ENCODE measurements at places on chromosomes 1 and 21.

DNA sequence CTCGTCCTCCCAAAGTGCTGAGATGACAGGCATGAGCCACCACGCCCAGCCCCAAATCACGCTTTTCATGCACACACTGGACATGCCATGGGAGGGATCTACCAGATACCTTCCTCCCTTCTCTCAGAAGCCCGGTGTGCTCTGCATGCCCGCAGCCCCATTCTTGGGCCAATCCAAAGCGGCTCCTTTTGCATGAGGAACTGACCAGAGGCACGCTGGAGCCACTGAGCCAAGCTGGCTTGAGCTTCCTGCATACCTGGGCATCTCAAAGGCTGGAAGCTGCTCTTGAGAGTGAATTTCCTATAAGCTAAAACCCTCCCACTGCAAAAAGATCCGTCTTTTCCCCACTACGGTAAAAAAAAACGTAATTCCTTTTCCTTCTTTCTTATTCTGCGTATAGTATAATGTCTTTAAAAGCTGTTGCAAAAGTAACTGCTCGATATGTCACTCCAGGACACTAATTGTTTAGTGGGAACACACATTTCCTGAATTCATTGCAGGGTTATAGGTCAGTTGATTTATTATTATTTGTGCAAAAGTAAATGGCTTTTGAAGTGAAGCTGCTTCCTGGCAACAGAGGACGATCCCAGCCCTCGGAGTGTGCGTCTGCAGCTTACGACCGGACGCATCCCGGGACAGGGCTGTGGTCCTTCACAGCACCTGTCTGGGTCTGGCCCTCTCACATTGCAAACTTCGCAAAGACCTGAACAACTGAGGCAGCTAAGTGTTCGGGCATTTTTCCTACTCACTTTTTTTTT is 61.8 kb upstream of the ETS2 start:
- DNase-seq, result no peak

GRCh38 chr1:67170751-67171573 is 4.7 kb downstream of the IL23R start:
- DNase-seq, result peak; percentile 17

GRCh38 chr1:60342569-60342968 is 269.0 kb upstream of the C1orf87 start:
- DNase-seq, result no peak

DNA sequence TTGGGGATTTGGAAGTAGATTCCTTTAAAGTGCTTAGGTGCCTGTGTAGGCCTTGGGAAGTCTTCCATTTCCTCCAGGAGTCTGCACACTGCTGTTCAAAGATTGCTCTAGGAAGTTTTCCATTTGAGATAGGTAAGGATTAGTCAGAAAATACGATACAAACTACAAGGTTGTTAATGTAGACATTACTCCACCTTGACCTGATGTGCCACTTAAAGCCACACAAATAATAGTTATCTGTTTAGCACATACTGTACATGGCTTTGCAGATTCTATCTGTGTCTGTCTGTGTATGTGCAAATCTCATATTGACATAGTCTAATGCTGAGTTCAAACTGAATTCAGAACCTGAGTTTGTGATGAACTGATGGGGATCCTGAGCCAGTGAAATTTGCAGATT is 118.4 kb downstream of the RHOU start:
- DNase-seq, result no peak

- no peak for DNase-seq
Observed at GRCh38 chr1:63678200-63678599, 85.0 kb downstream of the PGM1 start.

DNA sequence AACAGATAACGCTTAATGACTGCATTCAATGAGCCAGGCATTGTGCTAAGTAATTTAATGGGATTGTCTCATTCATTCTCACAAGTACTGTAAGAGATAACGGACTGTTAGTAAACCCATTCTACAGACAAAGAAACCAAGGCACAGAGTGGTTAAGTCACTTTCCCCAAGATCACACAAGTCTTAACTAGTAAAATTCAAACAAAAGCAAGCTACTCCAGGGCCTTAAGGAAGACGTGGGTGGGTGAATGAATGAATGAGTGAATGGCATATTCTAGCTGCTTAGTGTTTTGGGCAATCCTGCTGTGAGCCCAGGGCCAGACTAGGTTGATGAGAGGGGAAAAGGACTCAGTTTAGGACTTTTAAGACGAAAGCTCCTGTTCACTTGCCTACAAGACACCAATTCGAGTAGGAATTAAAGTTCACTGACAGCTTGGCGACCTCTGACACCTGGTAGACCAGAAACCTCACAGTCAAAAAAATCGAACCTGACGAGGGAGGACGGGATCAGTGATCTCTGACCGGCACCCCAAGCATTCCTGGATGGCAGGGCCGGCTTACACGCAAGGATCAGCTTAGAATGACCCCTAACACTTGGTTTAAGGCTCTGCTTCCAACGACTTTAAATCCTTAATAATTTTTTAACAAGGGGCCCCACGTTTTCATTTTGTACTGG is 557 bp downstream of the EMC1 start:
- no peak for DNase-seq

DNA sequence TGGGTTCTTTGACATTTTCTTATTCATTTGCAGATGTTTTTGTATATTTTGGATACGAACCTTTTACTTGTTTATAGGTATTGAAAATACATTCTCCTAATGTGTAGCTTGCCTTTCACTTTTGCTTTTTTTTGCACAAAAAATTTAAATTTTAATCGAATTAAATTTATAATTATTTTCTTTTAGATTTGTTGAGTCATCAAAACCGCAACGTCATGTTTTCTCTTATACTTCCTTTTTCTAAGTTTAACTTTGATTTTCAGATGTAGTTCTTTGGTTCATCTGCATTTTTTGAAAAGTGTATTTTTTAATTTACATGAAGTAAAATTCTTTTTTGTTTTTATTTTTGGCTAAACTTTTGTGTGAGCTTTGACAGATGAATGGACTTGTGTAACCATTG is 243.7 kb upstream of the DPYD start:
- DNase-seq, result no peak

GRCh38 chr1:185564816-185565215 is 169.4 kb upstream of the HMCN1 start:
- no peak for DNase-seq

- DNase-seq, result peak; percentile 13
Observed at GRCh38 chr1:226110249-226111097, 48.0 kb downstream of the H3-3A start.

- DNase-seq, result no peak
Observed at GRCh38 chr1:16254263-16254928, 17.4 kb upstream of the CPLANE2 start.

DNA sequence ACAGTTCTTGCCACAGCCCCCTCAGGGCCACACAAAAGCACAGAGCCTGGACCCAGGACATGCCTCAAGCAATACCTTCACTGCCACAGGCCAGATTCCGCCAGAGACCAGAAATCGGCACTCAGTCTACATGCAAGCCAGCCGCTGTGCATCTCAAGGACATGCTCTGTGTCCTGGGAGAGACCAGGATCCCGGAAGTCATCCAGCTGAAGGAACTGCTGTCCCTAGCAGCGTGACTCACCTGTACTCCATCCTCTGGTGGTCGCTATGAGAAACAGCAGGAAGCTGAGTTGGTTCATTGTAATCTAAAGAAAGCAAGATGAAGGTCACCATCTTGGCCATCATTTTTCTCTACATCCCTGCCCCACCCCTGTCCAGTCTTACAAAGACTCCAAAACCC is 401 bp downstream of the ITLN1 start:
- DNase-seq, result no peak

DNA sequence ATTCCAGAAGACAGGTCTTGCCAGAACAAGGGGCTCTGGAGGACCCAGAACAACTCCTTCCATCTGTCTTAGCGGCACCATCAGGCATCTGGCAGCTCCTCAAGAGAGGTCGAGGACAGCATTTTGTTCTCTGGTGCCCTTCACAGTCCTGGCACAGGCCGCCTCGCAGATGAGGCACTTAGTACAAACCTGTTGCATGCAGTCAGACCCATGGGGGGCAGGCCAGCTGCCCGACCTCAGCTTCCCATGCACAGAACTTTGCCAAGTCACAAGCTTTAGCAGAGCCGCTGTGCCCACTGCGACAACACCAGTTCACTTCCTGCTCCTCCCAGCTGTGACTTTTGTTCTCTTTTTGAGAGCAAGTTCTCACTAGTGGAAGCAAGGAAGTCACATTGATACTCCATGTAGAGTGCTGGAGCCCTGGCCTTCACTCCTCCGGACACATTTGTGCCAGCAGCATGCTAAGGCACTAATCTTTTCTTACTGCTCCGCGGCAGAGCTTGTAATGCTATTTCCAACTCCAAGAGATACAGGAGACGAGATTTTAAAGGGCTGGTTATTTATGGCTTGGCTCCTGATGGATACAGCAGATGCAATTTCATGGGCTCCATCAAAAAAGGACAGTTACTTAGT is 44.6 kb downstream of the HMGB4 start:
- DNase-seq, result no peak

- no peak for DNase-seq
Observed at GRCh38 chr1:158105352-158106095, 75.2 kb upstream of the CD1D start.

DNA sequence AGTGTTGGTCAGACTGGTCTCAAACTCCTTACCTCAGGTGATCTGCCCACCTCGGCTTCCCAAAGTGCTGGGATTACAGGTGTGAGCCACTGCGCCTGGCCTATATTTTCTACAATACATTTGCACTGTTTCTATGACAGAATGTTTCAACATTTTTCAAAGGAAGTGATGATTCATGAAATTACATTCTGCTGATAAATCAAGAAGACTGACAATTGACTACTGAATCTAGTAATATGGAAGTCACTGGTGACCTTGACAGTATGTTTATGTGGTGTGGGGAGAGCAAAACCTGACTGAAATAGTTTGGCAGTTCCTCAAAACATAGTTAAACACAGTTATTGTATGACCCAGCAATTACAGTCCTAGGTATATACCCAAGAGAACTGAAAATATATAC is 18.1 kb downstream of the LRIF1 start:
- DNase-seq, result no peak

DNA sequence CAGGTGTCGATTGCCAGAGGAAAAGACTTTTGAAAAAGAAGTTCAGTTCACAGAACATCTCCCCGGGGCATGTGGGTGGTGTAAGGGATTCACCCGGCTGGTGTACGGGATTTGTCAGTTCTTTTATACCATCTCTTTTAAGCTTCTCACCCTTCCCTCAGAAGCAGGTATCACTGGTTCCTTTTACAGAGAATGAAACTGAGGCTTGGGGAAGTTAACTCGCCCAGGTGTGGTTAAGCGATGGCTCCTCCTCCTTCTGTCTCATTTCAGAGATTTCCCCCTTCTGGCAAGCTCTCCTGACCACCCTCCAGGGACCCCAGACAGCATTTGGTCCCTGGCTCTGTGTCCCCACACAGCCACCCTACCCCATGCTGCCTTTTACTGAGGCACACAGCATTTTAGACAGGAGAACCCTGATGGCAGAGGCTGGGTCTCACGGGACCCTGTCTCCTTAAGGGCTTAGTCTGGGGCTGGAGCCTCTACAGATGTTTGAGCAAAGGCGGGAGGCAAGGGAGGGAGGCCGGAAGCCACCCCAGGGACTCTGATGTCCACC is 2.8 kb upstream of the ECE1 start:
- peak; percentile 47 for DNase-seq

- no peak for DNase-seq
Observed at GRCh38 chr1:202871367-202871766, 17.6 kb downstream of the RABIF start.

DNA sequence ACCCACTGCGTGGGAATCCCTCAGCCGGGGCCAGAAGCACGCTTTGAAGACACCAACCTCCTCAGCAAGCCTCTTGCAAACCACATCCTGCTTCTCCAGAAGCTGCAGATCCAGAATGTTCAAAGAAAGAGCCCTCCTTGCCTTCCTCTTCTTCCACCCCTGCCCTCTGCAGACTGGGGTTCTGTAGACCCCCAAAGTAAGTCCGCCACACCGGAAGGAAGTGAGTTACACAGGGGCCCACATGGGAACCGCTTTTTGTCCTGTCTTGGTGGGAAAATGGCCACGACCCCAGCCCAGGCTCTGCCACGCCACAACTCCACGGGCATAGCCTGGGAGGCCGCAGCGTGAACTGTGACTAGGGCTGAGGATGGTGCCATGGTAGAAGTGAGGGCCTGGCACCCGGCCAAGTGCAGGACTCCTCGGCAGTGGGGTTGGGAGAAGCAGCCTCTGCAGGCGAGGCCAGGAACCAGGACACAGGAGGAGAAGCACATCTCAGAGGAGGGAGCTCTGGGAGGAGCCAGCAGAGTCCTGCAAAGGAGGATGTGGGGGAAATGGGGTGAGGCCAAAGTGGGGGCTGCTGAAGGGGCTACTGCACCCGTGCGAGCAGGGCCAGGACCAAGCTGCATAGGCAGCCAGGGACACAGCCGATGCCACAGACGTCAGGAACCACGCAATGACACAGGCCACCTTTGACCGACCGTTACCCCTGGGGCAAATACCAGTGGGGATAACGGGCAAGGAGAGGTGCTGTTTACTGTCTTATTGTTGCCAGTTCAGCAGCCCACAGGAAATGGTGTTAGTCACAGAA is 30.9 kb downstream of the PDE9A start:
- no peak for DNase-seq

- no peak for DNase-seq
Observed at GRCh38 chr21:41197582-41197981, 29.6 kb downstream of the BACE2 start.

DNA sequence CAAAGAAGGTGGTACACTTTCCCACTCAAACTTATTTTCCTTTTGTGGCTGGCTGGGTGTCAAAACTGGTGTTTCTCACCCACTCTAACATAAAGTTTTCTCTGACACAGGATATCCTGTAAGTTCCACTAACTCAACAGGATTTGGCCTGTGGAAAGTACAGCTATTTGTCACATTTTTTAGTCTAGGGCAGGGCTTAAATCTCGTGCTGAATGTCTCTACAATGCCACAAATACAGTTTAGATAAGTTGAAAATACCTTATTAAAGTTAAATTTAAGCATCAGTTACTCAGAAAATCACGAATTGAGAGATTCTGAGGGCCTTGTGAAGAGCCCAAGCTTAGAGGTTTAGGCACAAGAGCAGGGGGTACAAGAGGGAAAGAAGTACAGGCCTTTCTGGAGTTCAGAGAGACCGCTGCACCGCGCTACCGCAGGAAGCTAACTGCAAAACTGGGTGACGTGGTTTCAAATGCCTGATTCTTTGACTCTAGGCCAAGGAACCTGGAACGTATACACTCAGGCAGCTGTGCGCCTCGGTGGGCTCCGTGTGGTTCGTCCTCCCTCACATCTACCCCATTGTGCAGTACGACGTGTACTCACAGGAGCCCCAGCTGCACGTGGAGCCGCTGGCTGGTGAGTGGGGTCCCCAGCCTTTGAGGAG is 23.4 kb upstream of the PWP2 start:
- DNase-seq, result peak; percentile 49

- DNase-seq, result no peak
Observed at GRCh38 chr1:27133991-27134390, 20.9 kb downstream of the SLC9A1 start.

DNA sequence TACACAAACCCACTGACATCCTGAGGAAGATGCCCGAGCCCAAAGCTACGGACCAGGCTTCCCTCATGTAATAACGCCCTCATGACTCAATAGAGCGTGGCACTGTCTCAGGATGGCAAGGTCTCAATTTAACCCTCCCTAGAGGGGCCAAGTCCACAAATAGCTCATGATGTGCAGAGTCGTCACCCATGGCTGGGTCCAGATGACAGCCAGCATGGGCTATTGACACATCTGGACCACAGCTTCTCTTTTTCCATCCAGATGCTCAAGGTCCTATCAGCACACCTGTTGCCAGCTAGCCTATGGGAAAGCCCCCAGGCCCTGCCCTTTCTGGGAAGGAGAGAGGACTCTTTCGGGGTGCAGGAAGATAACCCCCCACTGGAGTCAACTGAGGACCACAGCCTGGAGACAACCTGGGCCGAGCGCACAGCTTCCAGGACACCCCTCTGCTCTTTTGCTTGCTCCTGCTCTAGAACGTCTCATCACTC is 2.8 kb downstream of the LAPTM5 start:
- no peak for DNase-seq

GRCh38 chr1:87053446-87053845 is 139.0 kb downstream of the HS2ST1 start:
- no peak for DNase-seq
